Stimulated activated CD8-positive, alpha-beta memory T cell treated with anti-CD3 and anti-CD28 coated beads, Interleukin-2, amount 100 ng/mL, for 1 hour (primary cell): ENCODE measurements at places on chromosomes 1 and 21.

DNA sequence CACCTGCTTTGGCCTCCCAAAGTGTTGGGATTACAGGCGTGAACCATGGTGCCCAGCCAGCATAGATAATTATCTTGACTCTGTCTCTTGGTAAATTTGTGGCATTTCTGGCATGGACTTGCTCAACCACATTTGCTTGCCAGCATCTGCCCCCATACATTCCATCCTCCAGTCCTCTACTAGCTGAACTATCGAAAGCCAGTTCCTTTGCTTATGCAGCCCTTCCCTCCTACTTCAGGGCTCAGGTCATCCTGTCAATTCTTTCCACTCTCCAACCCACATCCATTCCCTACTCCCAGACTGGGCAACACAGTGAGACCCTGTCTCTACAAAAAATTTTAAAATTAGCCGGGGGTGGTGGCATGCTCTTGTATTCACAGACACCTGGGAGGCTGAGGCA lies 13.0 kb upstream of the UQCRHL start:
- DNase-seq = no peak

- DNase-seq = no peak
Observed at GRCh38 chr1:228837032-228837431, 101.8 kb downstream of the RHOU start.

- no peak for DNase-seq
Observed at GRCh38 chr1:45863218-45863617, 59.8 kb downstream of the MAST2 start.

- DNase-seq = no peak
Observed at GRCh38 chr1:1243807-1244191, 2.7 kb downstream of the C1QTNF12 start.

DNA sequence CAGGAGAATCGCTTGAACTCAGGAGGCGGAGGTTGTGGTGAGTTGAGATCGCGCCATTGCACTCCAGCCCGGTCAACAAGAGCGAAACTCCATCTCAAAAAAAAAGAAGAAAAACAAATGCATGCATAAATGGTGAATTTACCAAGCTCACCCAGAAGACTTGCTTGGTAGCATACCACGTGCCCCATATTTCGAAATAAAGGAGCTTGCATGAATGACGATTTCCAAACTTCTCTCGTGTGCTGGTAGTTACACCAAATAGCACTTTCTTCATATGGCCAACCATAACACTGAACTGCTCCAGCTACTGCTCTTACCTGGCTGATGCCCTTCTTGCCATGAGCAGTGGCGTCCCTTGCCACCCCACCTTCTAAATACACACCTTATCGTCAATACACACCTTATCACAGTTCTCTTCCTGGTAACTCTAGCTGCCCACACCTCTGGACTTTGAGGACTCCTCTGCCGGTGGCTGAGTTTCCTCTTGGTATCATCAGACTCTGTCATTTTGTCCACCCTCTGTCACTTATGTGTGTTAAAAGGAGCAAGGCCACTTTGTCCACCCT lies 2.8 kb downstream of the DOP1B start:
- no peak for DNase-seq

DNA sequence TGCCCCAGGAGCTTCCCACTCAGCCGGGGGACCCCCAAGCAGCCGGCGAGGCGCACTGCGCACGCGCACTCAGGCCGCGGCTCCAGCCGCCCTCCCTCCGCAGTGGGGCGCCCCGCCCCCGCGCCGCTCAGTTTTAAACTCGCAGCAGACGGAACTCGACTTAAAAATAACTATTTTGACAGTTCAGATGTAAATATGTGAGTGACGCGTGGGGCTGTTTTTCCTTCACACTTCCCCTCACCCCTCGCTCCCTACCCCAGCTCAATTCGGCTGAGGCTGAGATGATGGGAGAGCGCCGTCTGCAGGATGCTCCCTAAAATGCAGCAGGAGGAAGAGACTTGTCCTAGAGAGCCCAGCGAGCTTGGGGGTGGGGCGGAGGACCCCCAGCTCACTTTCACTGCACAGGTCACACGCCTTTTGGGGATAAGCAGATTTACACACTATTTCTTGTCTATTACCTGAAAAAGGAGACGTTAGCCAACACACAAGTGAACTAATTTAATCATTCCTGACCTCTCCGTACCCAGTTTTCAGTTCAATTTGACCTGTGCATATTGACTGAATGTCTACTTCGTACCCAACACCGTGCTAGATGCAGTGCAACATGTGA lies 8.9 kb upstream of the LEMD1 start:
- DNase-seq = peak; percentile 37

- DNase-seq = no peak
Observed at GRCh38 chr1:6507461-6507911, 16.0 kb upstream of the PLEKHG5 start.

DNA sequence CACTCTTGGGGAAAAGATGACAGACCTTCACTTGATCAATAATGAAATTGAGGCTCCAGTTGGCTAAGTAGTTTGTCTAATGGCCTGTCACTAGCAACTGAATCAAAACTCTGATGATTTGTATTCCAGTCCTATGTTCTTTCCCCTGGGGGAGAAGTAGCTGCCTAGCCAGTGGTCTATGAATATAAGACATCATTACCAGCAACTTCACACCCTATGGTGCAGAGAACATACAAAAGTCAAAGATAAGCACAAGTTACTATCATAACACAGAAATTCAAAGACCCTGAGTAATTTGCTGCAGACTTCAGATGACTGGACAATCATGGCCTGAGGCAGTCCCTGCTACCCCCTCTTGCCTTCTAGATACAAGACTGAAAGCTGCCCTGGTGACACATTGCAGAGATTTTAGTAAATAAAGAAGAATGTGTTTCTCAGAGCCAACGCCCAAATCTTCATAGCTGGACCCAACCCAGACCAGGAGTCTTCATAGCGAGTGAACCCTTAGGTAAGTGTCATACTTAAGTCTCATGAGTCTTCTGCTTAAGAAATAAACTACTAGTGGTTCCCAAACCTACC lies 993 bp downstream of the PDZK1 start:
- DNase-seq = no peak

GRCh38 chr1:34618381-34618780 lies 136.5 kb upstream of the GJB5 start:
- DNase-seq = no peak

- DNase-seq = no peak
Observed at GRCh38 chr1:116853680-116854402, 55.9 kb upstream of the PTGFRN start.

DNA sequence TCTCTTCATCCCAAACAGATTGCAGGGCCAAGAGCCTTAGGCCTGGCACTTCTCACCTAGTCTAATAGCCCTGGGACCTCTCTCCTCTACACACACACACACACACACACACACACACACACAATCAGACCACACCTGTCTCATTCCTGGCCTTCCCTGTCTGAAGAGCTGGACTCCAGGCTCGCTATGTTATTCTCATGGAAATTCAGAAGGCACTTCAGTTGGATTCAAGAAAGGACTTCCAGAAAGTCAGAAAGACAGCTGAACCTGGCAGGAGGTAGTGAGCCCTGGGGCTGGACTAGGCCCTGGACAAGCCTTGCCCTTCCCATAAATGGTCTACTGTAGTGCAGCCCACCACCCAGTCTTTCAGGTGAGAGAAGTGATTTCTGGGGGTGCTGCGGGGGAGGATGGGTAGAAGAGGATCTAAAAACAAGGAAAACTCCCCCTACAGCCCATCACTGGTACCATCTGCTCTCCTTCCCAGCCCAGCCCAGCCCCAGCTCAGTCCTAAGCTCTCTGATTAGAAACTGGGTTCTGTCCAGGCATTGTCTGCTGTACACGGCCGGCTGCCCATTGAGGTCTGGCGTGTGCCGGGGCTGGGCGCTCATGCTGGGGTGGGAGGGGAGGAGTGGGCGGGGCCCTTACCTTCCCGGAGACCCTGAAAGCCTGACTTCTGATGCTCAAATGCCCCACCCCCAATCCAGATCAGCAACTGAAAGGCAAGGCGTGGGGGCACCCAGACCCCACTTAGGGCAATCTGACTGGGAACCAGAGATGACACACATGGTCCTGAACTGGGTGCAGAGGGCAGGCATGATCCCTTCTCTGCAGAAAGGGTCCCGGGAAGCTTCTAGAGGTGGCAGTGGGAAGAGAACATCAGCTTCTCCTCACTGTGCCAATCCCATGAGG lies 2.5 kb downstream of the KIF21B start:
- DNase-seq = no peak

- DNase-seq = no peak
Observed at GRCh38 chr1:16212251-16212961, at the start of gene ARHGEF19. TSS of gene ARHGEF19 (minus strand) at chr1:16212652. CDS start at chr1:16209054, 3,598 bp downstream.

- no peak for DNase-seq
Observed at GRCh38 chr1:37875833-37876232, 16.4 kb upstream of the MTF1 start.

DNA sequence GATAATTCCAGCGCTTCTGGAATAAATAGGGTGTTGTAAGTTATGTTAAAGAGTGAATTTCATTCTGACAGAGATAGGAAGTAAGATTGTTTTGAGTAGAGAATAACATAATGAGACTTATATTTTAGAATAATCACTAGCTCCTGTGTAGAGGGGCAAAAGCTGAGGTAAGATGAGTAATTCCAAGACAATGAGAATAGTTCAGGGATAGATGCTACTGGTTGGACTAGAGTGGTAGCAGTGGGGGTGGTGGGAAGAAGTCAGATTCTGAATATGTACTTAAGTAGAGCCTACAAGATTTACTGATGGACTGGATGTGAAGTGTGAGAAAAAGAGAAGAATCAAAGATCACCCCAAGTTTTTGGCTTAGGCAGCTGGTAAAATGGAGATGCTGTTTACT lies 23.3 kb upstream of the MOV10 start:
- DNase-seq = no peak

DNA sequence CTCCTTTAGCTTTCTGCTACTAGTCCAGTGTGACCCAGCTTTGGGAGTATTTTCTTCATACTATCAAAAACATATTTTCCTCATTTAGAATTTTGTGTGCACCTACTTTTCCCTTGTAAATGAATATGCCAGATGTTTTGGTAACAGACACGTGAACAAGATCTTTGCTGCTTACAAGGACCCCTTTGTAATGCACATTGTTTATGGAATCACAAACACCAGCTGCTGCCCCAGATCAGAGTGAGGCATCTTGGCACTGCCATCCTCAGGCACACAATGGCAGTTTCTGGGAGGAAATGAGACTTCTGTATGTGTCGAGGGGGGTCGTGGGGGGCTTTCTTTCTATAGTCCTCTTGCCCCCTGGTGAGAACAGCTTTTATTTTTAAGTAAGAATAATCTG lies 115.7 kb downstream of the RGL1 start:
- DNase-seq = no peak

- DNase-seq = no peak
Observed at GRCh38 chr1:203720242-203720641, 44.7 kb upstream of the LAX1 start.

DNA sequence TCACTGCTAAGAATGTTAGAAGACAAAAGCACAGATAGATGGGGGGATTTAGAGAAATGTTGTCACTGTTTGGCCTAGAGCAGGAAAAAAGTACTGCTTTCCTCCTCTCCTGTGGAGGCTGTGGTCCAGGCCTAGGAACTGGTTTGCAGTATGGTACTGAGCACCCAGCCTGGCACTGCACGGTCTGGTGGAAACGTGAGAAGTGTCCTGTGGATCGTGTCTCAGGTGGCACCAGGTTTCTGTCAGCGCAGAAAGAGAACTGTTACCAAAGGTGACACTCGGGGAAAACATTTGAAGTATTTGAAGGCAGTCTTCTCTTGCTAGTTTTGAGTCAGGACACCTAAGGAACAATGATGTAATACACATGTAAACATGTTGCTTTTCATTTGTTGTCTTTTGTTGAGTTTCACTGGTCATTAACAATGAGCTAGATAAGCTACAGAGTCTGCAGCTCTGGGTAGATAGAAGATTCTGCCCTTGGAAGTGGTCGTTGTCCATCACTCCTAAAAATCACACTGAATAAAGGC lies 63.0 kb downstream of the B3GALNT2 start:
- no peak for DNase-seq

- no peak for DNase-seq
Observed at GRCh38 chr1:6035719-6036118, 10.0 kb upstream of the KCNAB2 start.

GRCh38 chr21:32276671-32277070 lies 2.2 kb downstream of the MIS18A start:
- no peak for DNase-seq

DNA sequence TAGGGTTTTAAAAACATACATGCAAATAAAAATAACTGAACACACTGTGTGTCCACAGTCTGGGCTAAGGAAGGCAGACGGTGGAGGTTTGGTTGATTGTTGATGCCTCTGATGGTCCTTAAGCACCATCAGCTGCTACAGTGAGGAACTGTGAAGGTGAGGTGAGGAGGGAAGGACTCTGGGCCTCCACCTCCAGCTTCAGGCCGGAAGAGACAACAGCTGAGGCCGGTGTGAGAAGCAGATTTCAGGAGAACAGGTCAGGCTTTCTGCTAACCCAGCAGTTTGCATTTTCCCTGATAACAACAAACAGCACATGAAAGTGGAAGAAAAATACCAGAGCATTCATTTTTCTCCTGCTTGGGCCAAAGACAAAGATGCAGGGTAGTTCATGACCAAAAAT lies 189.9 kb upstream of the AJAP1 start:
- no peak for DNase-seq

GRCh38 chr1:46203738-46204405 lies 738 bp downstream of the LURAP1 start:
- DNase-seq = no peak

DNA sequence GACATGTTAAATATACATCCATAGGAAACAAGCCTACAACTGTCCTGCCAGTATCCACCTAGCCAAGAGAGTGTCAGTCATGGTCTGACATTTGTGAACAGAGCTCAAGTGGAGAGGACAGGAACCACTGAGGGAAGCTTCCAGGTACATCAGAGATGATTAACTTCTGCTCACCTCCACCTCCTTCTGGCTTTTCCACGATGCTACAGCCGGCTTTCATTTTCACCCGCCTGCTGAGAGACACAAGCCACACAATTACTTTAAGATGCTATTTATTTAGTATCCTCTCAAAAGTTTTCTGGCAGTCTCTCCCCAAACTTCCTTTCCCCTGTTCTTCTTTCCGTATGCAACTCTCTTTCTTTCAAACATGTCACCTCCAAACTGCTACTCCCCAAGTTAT lies 2.1 kb downstream of the ETV3 start:
- no peak for DNase-seq

- DNase-seq = no peak
Observed at GRCh38 chr21:29875036-29875716, 64.6 kb downstream of the GRIK1 start.

- no peak for DNase-seq
Observed at GRCh38 chr1:206002871-206003801, at the start of gene RAB7B. TSS of gene RAB7B (minus strand) at chr1:206003395. CDS start at chr1:205994135, 9,260 bp downstream.
